ENCODE measurements at places on chromosomes 16 and 17.

DNA sequence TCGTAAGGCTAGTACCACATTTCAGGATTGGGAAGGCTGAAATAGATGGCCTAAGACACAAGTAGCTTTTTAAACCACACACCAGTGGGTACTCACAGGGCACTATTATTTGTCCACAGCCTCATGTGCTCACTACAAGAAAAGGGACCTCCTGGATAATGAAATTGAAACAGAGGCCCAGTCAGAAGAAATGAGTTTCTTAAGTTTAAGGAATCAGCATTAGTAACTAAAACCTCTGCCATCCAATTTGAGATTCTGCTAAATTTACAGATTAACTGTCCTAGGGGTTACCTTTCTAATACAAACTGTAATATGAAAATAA lies 3.0 kb downstream of the USP7 start:
- no peak for DNase-seq

DNA sequence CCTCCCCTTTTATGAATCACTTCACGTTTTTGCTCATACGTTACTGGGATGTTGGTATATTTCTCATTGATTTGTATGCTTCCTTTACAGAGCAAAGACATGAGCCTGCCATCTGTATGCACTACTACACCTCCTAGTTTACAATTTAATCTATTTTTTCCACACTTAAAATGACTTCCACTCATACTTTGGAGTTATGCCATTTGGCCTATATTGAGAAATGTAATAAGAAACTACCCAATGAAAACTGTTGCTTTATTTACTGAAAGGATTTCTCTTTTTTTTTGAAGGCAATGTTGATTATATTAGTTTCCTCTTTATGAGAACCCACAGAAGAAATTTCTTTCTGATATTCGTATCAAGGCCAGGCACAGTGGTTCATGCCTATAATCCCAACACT lies 43.1 kb downstream of the DUSP14 start:
- no peak for DNase-seq

DNA sequence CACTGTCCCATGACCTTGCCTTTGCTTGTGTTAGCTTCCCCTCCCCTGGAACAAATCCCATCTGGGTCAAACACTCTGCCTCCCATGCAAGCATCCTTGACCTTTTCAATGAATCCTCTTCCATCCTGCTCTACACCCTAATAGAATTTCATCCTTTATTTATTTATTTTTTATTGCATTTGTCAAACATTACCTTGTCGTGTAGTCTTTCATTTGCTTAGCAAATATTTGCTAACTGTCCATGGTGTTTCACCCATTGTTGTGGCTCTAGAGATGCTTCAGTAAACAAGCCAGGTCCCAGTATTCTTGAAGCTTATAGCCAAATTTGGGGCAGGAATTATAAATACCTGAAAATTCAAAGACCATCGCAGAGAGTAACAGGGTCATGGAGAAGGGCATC lies 51.0 kb upstream of the MRTFB start:
- no peak for DNase-seq

DNA sequence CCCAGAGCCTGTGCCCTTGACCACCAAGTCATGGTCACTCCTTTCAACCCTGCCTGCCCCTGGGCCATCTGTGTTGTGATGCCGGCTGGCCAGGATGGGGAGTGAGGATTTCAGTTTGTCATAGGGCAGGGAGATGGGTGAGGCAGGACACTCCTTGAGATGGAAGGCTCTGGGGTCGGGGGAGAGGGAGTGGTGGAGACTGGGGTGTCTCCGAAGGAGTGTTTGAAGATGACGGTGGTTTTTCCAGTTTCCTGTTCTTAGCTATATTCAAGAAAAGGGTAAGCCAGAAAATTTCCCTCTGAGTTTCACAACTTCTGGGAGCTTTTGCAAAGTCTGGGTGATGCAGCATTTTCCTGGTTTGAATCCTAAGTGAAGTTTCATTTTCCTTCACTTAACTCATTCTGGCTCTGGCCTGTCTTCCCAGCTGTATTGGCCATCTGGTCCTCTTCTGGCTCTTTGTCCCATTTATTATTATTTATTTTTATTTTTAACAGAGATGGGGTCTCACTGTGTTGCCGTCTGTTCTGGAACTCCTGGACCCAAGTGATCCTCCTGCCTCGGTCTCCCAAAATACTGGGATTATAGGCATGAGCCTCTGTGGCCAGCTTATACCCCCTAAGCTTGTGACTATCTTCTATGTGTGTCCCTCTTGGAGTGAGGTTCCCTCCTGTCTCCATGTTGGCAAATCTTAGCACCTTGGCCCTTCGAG lies 27.7 kb downstream of the ABCC1 start:
- no peak for DNase-seq

DNA sequence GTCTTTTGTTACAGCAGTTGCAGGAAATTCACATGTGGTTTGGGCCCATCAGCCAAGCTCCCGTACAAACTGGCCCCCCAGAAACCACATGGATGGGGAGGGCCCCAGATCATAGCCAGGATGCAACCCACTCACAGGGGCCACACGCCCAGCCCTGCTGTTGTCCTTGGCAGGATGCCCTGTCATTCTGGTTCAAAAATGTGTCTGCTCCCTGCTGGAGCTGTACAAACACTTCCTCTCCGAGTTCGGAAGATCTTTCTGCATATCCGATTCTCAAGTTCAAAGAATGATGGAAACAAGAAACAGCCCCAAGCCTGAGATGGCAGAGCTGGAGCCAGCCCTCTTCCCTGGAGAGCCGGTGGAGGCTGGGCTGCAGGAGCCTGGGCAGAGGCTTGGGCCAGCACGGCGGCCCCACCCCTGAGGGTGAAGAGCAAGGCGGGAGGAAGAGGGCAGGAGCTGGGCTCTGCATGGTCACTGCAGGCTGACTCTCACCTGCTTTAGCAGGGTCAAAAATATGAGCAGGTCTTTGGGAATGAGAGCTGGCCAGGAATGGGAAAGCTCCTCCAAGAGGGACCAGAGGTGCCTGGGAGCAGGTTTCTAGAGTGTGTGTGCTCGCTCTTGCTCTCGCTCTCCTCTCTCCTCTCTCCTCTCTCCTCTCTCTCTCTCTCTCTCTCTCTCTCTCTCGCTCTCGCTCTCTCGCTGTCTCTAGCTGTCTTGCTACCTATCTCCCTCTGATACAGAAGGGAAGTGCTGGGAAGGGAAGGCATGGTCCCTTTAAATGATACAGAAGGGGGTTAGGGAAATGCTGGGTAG lies 34.7 kb upstream of the ENPP7 start:
- DNase-seq = peak; percentile 40

DNA sequence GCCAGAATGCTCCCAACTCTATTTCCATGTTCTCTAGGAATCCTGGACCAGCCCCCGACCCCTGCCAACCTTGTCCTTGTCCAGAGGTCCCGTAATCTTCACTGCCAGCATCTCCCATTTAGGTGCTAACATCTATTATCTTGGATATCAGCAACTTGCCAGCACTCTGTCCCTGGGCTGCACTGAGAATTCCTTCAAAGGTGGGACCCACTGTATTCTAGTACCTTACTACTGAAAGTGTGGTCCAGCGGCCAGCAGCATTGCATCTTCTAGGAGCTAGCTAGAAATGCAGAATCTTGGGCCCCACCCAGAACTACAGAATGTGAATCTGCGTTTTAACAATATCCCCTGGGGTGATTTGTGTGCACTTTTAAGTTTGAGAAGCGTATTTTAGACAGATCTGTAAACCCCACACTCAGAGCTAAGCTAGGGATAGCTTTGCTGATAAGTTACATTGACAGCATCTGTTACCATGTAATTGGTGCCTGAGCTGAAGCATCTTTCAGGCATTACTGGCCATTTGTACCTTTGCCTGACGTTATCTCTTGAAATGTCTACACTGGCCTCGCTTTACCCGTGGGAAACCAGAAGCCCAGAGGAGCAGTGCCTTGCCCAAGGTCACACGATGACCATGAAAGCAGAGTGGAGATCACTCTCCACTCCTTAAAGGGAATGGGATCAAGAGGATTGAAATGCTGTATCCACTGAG lies 8.3 kb downstream of the ABAT start:
- no peak for DNase-seq

DNA sequence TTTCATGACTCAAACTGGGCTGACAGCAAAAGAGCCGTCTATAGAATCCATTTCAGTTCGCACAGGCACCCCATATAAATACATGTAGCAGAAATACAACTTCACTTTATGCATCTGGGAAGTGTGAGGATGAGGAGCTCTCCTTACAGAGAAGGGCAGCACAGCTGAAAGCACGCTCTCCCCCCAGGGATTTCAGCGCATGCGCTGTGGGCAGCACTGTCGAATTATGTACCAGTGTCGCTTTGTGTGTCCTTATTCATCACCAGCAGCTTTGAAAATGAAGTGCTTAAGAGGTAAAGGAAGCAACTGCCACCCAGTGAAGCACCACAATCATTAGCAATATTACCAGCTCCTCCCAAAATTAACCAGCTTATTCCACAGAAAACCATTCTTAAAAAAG lies 39.9 kb downstream of the CEP95 start:
- no peak for DNase-seq

- DNase-seq = no peak
Measured at GRCh38 chr16:893360-893759, 77.4 kb downstream of the LMF1 start.

DNA sequence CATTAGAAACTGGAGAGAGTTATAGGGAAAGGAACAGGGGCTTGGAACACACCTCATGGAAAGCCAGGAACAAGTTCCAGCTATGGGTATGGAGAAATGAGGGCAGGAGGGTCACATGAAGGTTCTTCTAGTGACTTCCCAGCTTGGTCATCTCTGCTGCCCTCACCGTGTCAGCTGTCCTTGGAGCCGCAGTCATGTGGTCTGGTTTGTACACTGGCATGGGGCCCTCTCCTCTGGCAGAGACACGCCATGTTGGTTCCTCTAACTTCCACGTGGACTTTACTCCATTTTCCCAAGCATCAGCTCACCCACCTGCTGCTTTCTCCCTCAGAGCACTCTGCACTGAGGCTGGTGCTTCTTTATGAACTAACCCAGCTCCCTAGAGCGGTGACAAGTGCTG lies 26.3 kb downstream of the MPG start:
- DNase-seq = no peak

DNA sequence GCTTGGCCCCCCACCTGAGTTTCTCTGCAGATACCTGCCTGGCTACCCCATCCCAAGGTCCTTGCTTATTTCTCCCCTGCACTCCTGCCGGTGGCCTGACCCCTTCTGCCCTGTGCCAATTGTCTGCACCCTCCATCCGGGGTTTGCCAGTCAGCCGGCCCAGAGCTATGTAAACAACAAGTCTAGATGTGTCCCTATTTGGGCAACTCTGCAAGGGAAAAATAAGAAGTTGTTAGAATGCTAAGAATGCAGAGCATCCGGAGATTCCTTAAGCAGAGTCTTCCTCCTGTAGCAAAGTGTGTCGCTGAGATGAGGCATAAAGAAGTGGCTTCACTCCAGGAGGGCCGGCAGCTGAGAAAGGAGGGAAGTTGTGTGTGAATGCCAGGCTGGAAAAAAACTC lies 46.6 kb downstream of the RGS9 start:
- no peak for DNase-seq

GRCh38 chr17:66420961-66421371 lies 118.6 kb downstream of the PRKCA start:
- DNase-seq = no peak

DNA sequence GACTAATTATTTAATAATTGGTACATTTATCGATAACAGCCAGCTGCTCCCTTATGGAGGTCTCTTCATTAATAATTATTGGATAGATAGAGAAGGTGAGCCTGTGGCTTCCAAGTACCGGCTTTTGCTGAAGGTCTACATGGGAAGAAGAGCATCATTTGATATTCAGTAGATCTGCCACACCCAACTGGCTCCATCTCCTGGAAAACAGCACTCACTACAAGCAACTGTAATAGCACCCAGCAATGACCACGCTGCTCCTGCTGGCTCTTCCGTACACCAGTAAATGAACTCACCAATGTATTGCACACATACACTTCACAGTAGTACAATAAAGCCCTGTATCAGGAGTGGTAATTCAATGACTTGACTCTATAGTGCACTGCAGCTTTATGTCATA lies 19.5 kb downstream of the MARVELD3 start:
- peak; percentile 63 for DNase-seq

- DNase-seq = peak; percentile 12
Measured at GRCh38 chr16:4882000-4882632, 34.8 kb downstream of the UBN1 start.

GRCh38 chr16:840561-841454 lies 40.3 kb upstream of the GNG13 start:
- DNase-seq = no peak

DNA sequence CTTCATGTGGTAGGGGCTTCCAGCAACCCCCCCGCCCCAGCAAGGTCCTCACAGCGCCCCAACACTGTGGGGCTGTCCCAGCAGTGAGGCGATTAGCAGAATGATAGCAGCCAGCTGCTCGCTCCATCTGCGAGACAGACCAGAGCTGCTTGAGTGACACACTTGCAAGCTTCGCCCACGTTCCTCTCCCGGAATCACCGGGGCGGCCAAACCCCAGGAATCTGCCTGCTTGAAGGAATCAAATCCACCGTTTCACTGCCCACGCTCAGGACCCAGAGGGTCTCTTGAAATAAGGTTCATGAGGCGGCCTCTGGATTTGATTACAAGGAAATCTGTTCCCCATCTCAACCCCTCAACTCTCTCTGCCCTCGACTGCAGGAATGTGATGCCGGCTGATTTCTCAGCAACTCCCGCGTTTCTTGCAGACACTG lies 356.0 kb downstream of the C16orf95 start:
- DNase-seq = no peak

- no peak for DNase-seq
Measured at GRCh38 chr16:70598937-70599503, 47.3 kb upstream of the IL34 start.

GRCh38 chr17:39141294-39141693 lies 10.1 kb downstream of the PLXDC1 start:
- DNase-seq = no peak

DNA sequence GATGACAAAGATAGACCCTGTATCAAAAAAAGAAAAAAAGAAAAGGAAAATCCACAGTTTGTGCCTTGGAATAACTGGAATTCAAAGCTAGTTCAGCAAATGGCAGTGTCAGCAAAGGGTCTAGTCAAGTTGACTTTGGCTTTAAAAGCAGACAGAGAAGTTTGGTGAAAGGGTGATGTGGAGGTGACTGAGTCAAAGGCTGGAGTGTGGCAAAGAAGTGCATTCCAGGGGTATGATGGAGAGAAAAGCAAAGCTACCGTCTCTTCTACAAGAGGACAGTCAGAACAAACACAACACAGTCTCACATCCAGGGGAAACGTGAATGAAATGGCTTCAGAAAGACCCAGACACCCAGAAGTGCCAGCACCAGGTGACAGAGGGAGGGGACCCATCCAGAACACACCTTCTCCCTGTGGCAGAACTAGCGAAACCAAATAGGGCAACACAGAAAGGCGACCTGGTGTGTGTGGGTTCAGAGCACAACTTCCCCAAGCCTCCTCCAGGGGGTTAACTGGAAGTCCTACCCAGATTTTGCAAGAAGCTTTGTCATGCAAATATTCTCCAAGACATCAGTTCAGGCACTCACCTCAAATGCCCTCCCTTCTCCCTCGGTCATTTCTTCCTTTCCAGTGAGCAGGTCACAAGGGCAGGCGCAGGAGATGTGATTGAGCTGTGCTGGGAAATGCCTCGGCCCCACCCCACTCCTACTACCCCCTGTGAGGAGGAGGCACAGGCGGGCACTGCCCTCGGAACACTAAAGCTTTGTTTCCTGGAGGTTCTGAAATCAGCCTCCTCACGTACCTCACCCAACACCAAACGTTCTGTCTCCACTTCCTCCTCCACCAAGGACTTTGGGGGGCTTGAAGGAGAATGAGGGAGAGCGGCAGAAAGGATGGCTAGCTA lies 481.9 kb downstream of the SOX9 start:
- peak; percentile 25 for DNase-seq

GRCh38 chr16:46920402-46921068 lies 36.4 kb downstream of the GPT2 start:
- no peak for DNase-seq
